ENCODE measurements at places on chromosomes 11 and 22. TPM values are rescaled to one million over a fixed set of nuclear protein-coding genes. Genes with fewer than 3 reads are reported as not detected.
A peak's percentile ranks its signal among the peaks of the same experiment; 100 is the strongest.

The CRACR2B gene
- total RNA-seq, result 52.9 TPM

DNA sequence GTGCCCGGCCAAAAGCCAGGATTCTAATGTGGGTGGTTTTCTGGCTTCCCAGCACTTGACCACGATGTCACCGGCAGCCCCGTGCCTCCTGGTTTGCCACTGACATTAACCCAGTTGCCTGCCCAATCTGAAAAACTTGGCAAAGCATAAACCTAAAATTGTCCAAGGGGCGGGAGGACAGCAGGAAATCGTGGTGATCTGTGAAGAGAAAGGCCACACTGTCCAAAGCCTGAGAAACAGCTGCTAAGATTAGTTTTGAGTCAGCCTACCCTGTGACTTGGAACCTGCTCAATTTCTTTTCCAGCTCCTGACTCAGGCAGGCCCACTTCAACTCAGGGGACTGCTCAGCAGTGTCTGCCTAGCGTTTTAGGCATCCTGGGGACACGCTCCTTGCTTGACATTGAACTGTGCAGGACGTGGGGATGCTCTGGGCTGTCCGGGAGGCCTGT lies 8.2 kb upstream of the F2 start:
- no peak for DNase-seq
- H3K4me1 ChIP-seq, result no peaks in the 10 kb centered on the region
- H3K36me3 ChIP-seq, result peaks cover 4% of the 10 kb centered on the region
- no peaks in the 10 kb centered on the region for H3K27me3 ChIP-seq
- H3K27ac ChIP-seq, result no peak overlapping the region

- no peaks in the 10 kb centered on the region for H3K36me3 ChIP-seq
- H3K27me3 ChIP-seq, result no peaks in the 10 kb centered on the region
- H3K4me3 ChIP-seq, result no peak overlapping the region
Measured at GRCh38 chr22:40728731-40729189, 49.5 kb downstream of the MCHR1 start.

- no peak for DNase-seq
- H3K27me3 ChIP-seq, result no peaks in the 10 kb centered on the region
- H3K36me3 ChIP-seq, result no peaks in the 10 kb centered on the region
- no peaks in the 10 kb centered on the region for H3K4me1 ChIP-seq
- H3K4me3 ChIP-seq, result no peak overlapping the region
- no peak overlapping the region for H3K27ac ChIP-seq
Measured at GRCh38 chr11:84899740-84900139, 727.4 kb downstream of the DLG2 start.

GRCh38 chr11:235997-236773 lies at the start of gene SIRT3:
TSS of gene SIRT3 (minus strand) at chr11:236342. CDS start at chr11:236328, 14 bp downstream.
- peak; percentile 67 for DNase-seq
- peak within 1 kb of the TSS; percentile 99 for H3K27ac ChIP-seq
- H3K27me3 ChIP-seq, result no peaks in the 10 kb centered on the region
- peaks cover 2% of the 10 kb centered on the region for H3K36me3 ChIP-seq

DNA sequence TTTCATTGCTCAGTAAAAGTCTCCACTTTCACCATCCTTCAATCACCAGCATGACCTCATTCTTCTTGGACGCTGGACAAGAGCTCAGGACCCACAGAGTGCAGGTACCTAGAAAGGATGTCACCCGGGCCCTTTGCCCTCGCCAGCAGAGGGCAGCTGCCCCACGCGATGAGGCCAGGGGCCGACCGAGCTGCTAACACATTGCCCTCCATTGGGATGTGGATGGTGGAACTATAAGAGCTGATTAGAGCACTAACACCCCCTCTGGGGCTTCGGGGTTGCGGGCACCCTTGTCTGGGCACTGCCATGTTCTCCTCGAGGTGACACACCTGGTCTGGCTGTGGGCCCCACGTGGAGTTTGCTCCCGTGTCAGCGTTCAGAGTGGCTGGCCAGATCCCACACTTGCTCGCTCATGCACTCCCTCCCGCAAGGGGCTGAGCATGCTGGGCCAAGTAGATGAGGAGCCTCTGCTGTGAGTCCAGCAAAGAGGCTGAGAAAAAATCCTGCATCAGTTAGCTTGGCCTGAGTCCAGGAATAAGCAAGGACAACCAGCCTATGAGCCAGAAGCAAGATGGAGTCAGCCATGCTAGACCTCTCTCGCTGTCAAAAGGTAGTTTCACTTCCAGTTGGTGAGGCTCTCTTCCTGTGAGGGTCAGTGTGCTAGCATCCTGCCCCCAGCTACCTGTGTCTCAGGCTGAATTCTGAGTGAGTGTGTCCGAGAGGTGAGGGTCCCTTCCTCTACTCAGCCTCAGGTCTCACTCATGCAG lies 9.8 kb downstream of the KRTAP5-6 start:
- H3K4me1 ChIP-seq, result peaks cover 7% of the 10 kb centered on the region
- H3K27ac ChIP-seq, result no peak overlapping the region
- peaks cover 36% of the 10 kb centered on the region for H3K27me3 ChIP-seq
- no peak overlapping the region for H3K4me3 ChIP-seq
- no peak for DNase-seq
- no peaks in the 10 kb centered on the region for H3K36me3 ChIP-seq
